ENCODE measurements at places on chromosomes 5 and 9. TPM values are rescaled to one million over a fixed set of nuclear protein-coding genes. Genes with fewer than 3 reads are reported as not detected.

- peak; percentile 50 for DNase-seq
These were observed 110.4 kb downstream of the TRPM6 start for GRCh38 chr9:74777136-74777879.

DNA sequence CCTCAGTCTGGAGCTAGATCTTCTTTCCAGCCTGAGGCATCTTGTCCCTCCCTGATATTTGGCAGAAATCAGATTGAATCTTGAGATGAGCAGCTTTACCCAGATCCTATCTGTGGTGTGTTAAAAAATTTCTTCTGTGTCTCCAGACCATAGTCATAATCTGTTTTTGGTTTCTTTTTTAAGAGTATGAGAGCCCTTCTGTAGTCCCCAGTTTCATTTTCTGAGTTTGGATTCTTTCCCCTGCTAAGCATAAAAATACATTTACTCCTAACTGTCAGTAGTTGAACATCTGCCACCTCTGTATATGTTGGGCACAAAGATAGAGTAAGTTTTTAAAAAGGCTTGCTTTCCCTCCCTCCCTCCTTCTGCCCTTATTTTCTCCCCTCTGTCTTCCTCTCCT, 137.7 kb downstream of the CNTLN start:
- no peak for DNase-seq

- DNase-seq, result no peak
These were observed 106.1 kb downstream of the CDH9 start for GRCh38 chr5:26932238-26932637.

DNA sequence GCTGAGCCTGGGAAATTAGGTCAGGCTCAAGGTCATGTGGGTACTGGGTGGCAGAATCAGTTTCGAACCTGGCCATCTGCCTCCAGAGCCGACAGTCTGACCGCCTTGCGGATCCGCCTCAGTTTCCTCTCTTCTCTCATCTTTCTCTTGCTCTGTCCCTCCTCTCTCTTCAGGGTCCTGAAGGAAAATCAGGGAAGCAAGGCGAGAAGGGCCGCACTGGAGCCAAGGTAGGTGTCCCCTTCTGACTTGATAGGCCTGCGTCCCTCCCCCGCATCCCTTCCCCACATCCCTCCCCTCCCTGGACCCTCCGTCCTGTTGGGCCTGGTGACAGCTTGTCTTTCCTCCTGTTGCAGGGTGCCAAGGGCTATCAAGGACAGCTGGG, 40.8 kb upstream of the ORM1 start:
- peak; percentile 23 for DNase-seq

Gene FRMD3
- 0.10 TPM for total RNA-seq

Gene SOHLH1
- not detected for total RNA-seq

- no peak for DNase-seq
These were observed 153.5 kb downstream of the SLC28A3 start for GRCh38 chr9:84187090-84187489.

Gene C9orf153
- total RNA-seq, result not detected

DNA sequence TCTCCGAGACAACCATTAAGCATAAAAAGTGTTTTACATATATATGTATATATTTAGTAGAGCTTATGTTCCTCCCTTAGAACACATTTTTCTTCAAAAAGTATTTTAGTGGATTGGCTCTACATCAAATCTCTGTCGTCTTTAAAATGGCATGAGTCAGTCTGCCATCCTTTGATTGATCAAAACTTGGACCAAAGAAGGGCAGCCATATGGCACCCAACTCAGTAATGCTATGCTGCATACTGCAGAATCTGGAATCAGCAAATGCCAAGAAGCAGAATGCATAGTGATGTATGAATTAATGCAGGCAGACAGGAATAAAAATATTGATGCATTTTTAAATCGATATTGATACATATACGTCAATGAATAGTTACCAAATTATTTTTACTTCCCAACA, 1074.4 kb downstream of the PTPRD start:
- no peak for DNase-seq

DNA sequence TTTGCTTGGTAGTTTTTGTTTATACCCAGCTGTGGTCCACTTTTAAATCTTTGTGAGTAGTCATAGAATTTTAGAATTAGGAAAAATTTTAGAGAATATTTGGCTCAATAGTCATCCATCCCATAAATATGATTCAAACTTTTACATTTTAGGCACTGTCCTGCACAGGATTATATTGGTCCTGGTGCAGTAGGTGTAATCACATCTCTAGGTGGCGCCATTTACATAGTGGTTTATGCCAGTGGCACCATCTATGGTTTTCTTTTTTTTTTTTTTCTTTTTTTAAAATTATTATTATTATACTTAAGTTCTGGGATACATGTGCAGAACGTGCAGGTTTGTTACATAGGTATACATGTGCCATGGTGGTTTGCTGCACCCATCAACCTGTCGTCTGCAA, 260.7 kb upstream of the KCNN2 start:
- DNase-seq, result peak; percentile 7

DNA sequence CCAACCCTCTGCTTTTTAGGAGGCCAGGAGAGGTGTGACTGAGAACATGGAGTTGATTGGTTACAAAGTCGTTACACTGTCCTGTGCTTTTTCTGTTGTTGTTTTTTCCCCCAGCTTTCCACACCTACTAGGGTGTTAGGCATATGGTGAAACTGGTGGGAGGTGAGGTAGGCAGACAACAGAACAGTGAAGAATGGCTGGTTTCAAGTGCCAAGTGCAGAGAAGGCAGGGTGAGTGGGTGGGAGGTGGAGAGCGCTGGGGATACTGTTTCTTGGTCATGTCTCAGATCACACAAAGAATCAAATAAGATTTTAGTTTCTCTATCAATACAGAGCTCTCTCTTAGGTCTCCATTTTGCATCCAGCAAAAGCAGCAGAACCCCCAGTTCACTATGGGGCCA, 2.2 kb upstream of the SPTAN1 start:
- no peak for DNase-seq

DNA sequence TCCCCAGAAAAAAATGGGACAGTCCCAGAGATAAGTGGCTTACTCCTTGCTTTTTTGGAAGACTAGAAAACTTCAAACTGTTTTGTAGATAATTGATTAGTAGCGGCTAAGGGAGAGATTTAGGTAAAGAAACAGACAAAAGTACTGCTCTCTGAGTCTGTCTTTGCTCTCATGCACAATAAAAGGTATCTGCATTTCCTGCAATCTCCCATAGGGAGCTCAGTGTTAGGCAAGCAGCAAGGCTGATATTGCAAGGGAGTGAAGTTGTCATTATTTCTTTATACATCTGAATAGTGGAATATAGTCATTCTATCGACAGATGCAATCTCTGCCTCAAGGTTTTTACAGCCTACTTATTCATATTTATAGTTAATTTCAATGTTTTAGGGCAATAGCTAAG, 54.9 kb upstream of the CAMK4 start:
- DNase-seq, result no peak

- DNase-seq, result no peak
These were observed 31.0 kb upstream of the IL17B start for GRCh38 chr5:149410071-149410470.

Gene SLC22A4
- total RNA-seq, result 0.17 TPM

DNA sequence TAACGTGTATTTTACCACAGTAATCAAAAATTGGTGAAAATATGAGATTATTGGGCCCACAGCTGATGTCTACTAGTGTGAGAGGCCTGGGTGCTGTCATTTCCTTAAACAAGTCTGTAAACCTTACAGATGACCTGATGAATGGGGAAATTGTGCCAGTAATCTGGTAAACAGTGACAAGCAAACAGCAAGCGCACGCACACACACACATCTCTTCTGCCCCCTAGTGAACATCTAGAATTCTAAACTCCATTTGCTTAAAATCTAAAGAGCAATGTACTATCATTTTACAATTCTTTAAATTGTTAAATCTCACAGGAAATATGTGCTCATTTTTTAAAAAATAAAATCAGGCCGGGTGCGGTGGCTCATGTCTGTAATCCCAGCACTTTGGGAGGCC, 7.5 kb upstream of the RAPGEF1 start:
- DNase-seq, result no peak

- DNase-seq, result no peak
These were observed 102.6 kb upstream of the TLE4 start for GRCh38 chr9:79469164-79469563.

Gene C9orf78
- 47.0 TPM for total RNA-seq

Gene RLN2
- 0.28 TPM for total RNA-seq

DNA sequence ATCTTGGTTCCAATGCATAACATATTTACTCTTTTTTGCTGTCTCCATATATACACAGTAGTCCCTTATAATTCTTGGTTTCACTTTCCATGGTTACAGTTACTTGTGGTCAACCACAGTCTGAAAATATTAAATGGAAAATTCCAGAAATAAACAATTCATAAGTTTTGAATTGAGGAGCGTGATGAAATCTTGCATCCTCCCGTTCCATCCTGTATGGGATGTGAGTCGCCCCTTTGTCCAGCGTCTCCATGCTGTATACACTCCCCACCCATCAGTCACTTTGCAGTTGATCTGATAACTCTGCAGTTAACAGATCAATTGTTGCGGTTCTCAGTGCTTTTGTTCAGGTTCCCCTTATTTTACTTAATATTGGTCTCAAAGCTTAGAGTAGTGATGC, 11.5 kb upstream of the FAF2 start:
- DNase-seq, result no peak

Gene OGN
- total RNA-seq, result not detected

Gene IGFBPL1
- total RNA-seq, result 92.1 TPM

DNA sequence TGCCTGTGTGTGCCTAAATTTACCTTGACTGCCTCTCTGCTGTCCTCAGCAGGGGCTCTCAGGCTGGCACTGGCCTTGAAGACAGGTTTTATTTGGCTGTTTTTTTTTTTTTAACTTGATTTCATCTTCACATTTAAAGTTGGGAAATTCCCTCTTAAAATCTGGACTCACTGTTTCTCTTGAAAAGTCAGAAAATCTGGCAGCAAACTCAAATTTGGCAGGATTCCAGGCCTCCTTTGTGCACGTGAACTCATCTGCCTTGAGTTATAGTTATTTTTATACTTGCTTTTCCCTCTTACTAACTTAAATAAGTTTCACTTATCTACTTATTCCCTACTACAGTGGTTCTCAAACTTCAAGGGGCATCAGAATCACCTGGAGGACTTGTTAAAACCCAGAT, 118.4 kb upstream of the MAP3K1 start:
- no peak for DNase-seq

DNA sequence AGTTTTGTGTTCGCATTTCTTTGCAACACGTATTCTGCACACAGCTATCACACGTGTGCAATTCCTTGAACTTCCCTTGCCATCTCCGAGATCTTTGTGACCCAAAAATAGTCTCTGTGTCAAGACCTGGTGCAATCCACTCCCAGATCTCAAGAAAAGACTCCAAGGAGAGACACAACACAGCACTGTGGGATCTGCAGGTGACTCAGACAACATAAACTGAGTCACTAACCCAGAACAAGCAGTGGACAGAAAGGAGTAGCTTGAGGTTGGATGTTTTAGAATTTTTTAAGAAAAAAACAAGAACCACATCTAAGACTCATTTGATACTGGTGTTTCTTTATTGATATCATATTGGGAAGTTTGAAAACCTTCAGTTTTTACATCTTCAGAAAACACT, 396.9 kb downstream of the AGTPBP1 start:
- no peak for DNase-seq

DNA sequence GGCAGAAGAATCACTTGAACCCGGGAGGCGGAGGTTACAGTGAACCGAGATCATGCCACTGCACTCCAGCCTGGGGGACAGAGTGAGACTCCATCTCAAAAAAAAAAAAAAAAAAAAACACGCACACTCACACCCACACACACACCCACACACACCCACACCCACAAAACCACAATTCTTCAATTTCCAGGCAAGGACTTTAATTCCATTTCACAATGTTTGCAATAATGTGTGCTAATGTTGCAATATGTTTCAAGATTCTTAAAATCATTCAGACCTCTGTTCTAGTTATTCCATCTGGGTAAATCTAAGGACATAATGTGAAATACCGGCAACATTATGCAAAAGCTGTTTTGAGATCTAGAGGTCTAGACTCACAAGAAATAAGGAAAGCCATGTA, 28.3 kb downstream of the CCDC69 start:
- DNase-seq, result no peak

- DNase-seq, result peak; percentile 93
These were observed at the start of gene SNX18 for GRCh38 chr5:54517512-54518145. SNX18 (plus strand) TSS chr5:54517759; CDS start chr5:54517953, 194 bp downstream.

GRCh38 chr9:89345476-89345875, 27.2 kb downstream of the SECISBP2 start:
- no peak for DNase-seq

DNA sequence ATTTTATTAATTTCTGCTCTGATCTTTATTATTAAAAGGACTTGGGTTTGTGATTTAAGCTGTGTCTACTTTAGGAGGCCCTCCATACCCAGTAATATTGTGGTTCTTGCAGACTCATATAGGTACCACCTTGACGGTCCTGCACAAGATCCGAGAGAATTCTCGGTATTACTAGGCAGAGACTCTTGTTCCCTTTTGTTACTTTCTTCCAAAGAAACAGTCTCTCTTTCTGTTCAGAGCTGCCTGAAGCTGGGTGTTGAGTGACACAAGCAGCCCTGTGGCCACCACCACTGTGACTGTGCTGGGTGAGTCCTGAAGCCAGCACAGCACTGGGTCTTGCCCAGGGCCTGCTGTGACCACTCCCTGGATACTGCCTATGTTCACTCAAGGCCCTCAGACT, 666.6 kb downstream of the SEMA5A start:
- no peak for DNase-seq

DNA sequence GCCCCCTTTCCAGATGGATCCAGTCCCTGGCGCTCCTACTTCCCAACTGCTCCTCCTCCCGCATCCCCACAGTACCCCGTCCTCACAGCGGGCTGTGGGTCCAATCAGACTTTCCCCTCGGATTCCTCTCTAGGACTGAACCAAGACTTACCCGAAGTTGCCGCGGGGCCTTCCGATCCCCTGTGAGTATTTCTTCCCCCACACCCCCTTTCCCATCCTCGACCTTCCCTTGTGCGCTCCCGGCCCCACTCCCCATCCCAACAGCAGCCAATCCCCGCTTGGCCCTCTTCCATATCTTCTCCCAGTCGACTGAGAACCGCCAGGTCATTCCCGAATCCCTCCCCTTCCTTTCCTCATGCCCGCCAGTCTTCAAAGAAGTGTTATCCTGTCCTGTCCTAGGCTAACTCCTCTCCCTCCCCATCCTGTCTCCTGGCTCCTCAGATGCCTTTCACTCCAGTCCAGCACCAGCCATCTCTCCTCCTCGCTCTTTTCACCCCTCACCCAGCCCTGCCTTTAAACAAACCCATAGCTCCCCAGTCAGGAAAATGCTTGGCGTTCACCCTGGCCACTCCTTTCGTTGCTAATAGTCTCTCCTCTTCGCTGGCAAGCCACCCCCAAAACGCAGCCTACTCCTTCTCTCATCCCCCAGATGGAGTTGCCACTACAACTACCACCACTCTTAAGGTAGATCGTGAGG, 646 bp downstream of the SWI5 start:
- DNase-seq, result peak; percentile 78

DNA sequence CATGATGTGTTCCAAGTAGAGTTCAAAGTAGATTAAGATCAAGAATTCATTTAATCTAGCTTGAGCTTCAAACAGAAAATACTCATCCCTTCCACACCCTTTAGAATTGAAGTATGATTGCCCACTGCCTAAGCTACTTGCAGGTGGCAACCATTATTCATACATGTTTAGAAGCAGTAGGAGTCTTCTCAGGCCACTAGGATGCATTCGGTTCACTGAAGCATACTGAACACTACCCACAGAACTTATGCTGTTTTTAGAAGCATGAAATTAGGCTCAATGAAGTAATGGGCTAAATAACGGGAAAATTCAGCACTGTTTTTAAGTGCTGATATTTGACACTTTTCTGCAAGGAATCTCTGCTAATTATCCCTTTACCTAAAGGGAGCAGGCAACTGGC, 263.4 kb downstream of the DEPDC1B start:
- no peak for DNase-seq

Gene C9
- total RNA-seq, result not detected

Gene SYK
- total RNA-seq, result 2.7 TPM

GRCh38 chr5:119743927-119744326, 114.6 kb downstream of the FAM170A start:
- DNase-seq, result peak; percentile 57
